Panc1 (cell line): ENCODE measurements at places on chromosomes 7 and 10. TPM values are rescaled to one million over a fixed set of nuclear protein-coding genes. Genes with fewer than 3 reads are reported as not detected.

LOXL4 gene
- 17.7 TPM for total RNA-seq

LRIT1 gene
- not detected for total RNA-seq

DNA sequence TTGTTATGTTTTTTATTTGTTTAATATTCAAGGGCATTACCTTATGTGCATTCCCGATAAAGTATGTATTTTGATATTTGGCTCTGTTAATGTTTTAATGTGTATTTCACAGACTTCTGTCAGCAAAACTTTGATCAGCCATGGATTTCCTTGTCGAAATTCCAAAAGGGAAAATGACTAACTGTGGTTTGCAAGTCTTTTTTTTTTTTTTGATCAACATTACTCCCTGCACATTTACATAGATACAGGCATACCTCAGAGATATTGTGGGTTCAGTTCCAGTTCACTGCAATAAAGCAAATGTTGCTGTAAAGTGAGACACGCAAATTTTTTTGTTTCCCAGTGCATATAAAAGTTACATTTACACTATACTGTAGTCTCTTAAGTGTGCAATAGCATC, 351.9 kb downstream of the CXCL12 start:
- no peaks in the 10 kb centered on the region for H3K4me1 ChIP-seq
- H3K36me3 ChIP-seq: no peaks in the 10 kb centered on the region
- no peak overlapping the region for H3K4me3 ChIP-seq
- no peak for DNase-seq

- H3K27me3 ChIP-seq: peaks cover 2% of the 10 kb centered on the region; the same call in 1 of the 2 replicates
- no peaks in the 10 kb centered on the region for H3K36me3 ChIP-seq
- no peaks in the 10 kb centered on the region for H3K4me1 ChIP-seq
Observed at GRCh38 chr7:87447116-87447635, 28.3 kb downstream of the ABCB4 start.

GRCh38 chr10:23405540-23405939, 33.3 kb upstream of the OTUD1 start:
- H3K4me3 ChIP-seq: no peak overlapping the region
- H3K4me1 ChIP-seq: no peaks in the 10 kb centered on the region
- no peak overlapping the region for H3K27ac ChIP-seq

DNA sequence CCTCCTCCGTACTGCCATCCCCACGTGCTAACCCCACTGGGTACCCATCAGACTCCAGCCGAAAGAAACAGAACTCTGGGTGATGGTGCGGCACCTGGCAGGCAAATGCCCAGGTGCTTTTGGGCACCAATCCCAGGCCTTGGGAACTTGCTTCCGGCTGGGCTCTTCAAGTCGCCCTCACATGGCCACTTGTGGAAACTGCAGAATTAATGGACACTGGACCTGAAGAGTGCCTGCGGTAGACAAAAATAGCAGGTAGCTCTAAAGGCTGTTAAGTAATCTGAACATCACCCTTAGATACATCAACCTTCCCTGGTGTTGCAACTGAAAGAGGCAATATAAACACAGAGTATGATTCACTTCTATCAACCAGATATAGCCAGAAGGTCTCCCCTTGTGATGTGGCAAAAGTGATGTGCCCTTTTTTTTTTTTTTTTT, 644.4 kb downstream of the GRM8 start:
- no peak for DNase-seq
- H3K27ac ChIP-seq: no peak overlapping the region
- H3K4me1 ChIP-seq: no peaks in the 10 kb centered on the region
- H3K36me3 ChIP-seq: no peaks in the 10 kb centered on the region

GRCh38 chr7:2862831-2863361, 18.8 kb upstream of the GNA12 start:
- H3K4me1 ChIP-seq: peaks cover 35% of the 10 kb centered on the region
- H3K4me3 ChIP-seq: peak overlapping the region; percentile 44
- no peaks in the 10 kb centered on the region for H3K27me3 ChIP-seq
- no peak for DNase-seq
- H3K27ac ChIP-seq: peak overlapping the region; percentile 95

DNA sequence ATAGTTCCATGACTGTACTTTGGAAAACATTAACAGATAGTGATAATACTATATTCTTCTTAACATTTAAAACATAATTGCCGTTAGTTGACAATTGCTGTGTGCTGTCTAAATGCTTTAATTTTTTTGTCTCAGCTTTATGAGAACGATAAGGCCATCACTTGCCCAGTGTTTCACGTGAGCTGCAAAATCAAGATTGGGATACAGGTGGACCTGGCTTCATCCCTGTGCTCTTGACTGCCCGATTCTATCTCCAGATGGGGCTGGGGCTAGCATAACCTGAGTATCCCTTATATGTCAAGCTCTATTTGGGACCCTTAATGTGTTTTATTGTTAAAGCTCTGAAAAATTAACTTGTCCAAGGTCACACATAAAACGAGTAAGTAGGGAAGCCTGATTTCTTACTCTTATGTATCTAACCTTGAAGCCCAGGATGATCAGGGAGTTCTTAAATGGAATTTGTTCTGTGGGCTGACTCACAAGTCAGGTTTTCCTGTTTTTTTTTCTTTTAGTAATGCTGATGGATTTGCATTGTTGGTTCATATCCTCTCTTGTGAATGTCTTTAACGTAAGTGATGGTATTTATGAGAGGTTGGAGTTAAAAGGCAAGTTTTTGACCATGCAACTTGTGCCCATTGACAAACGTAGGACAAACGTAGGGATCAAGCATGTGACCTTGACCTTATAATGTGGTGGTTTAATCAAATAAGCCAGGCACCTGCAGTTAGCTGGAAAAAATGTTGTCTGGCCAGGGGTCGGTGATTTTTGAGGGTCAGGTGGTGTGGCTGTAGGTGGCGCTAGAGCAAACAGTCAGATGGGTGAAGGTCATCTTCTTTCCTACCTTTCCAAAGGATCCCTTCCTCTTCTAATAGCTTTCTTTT, 3.6 kb downstream of the PRKAR2B start:
- H3K4me3 ChIP-seq: no peak overlapping the region
- H3K27me3 ChIP-seq: peaks cover 40% of the 10 kb centered on the region
- DNase-seq: no peak
- H3K36me3 ChIP-seq: no peaks in the 10 kb centered on the region
- H3K4me1 ChIP-seq: peaks cover 5% of the 10 kb centered on the region; the same call in 1 of the 2 replicates

DNA sequence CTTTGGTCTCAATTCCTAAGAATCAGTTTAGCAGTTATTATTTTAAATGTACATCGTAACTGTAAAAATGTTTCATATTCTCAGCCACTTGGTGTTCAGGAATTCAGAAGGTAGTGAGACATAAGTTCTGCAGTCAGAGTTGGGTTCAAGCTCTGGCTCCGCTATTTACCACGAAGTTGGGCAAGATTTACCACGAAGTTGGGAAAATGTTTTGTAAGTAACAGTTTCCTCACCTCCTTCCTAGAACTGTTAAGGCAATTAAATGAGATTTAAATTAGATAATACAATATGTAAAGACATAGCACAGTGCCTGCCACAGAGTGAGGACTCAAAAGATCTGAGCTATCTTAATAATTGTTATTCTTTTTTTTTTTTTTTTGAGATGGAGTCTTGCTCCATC, 16.3 kb upstream of the ABLIM1 start:
- H3K4me1 ChIP-seq: peaks cover 30% of the 10 kb centered on the region
- no peaks in the 10 kb centered on the region for H3K36me3 ChIP-seq
- H3K4me3 ChIP-seq: no peak overlapping the region
- peak overlapping the region; percentile 64; the same call in 1 of the 2 replicates for H3K27ac ChIP-seq
